Ovary (tissue), 10 donors: ENCODE measurements at places on chromosomes 1 and 21.

DNA sequence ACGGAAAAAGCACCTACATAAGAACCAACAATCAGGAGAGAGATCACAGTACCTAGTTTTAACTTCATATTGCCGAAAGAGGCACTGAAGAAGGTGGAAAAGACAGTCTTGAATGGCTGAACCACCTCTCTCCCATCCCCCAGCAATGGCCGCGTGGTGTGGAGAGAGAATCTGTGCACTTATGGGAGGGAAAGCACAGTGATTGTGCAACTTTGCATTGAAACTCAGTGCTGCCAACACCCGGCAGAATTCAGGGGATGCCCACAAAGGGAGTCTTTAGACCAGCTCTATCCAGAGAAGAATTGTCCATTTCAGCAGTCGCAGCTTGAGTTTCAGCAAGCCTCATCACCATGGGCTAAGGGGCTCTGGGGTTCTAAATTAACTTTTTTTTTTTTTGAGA, 186.3 kb upstream of the USP25 start:
- no peak for DNase-seq

GRCh38 chr1:203476216-203476814, 709 bp downstream of the PRELP start:
- no peak for DNase-seq

- no peak for DNase-seq
Measured at GRCh38 chr1:172628401-172628800, 30.5 kb upstream of the FASLG start.

- no peak for DNase-seq
Measured at GRCh38 chr1:201088901-201089525, 23.2 kb downstream of the CACNA1S start.

DNA sequence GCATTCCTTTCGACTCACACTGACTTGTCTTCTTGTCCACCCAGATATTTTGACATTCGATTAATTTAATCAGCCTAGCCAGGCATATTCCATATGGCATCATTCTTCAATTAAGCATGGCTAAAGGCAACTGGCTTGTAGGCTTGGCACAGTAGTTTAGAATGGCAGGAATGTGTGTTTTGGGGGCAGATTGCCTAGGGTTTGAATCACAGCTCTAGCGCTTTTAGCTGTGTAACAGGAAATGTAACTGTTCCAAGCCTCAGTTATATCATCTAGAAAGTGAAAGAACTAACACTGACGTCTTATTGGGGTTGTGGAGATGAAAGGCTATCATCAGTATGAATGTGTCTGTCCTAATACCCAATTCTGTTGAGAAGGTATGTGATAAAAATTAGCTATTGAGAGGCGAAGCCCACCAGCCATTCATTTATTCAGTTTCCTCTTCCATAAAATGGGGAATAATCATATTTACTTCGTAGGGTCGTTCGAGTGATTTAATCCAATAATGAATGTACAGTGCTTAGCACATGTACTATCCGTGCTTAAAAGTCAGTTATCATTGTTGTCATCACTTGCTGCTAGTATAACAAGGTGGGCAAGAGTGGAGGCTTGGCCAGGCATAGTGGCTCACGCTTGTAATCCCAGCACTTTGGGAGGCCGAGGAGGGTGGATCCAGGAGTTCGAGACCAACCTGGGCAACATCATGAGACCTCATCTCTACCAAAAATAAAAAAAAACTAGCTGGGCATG, 41.6 kb upstream of the GRHL3 start:
- DNase-seq, result no peak

DNA sequence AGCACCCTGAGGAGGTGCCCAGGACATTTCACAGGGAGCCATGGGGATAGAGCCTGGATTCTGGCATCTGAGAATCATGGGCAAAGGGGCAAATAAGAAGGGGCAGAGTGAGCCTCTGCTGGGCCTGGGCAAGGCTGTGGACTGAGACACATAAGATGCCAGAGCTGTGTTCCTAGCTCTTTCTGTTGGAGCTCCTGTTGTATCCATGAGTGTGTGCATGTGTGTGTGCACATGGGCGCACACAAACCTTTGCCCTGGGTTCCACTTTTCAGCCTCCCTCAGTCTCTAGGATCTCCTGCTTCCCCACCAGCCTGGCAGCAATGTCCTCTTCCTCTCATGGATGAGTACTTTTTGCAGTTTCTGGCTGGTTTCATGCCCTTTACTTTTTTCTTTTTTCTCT, 44.0 kb downstream of the ATF3 start:
- DNase-seq, result no peak

- no peak for DNase-seq
Measured at GRCh38 chr1:15042866-15043265, 110.7 kb upstream of the TMEM51 start.

- DNase-seq, result no peak
Measured at GRCh38 chr1:165114022-165114888, 242.3 kb downstream of the LMX1A start.

DNA sequence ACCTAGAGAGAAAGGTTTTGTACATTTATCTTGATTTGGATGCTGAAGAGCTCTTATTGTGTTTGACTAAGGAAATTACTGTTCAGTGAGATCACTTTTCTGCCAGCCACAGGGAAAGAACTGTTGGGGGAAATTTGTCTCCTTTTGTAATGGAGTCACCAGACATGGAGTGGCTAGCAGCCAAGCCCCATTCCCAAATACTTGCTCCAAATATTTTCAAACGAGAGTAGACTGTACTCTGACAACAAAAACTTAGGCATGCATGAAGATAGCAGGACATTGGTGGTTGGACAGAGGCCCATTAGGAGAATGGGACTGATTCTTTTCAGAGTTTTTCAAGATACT, 21.1 kb downstream of the IPO9 start:
- peak; percentile 54 for DNase-seq

- DNase-seq, result no peak
Measured at GRCh38 chr21:34617753-34618339, 2.9 kb upstream of the RCAN1 start.

GRCh38 chr1:30322859-30323257, 400.5 kb downstream of the MATN1 start:
- DNase-seq, result no peak

DNA sequence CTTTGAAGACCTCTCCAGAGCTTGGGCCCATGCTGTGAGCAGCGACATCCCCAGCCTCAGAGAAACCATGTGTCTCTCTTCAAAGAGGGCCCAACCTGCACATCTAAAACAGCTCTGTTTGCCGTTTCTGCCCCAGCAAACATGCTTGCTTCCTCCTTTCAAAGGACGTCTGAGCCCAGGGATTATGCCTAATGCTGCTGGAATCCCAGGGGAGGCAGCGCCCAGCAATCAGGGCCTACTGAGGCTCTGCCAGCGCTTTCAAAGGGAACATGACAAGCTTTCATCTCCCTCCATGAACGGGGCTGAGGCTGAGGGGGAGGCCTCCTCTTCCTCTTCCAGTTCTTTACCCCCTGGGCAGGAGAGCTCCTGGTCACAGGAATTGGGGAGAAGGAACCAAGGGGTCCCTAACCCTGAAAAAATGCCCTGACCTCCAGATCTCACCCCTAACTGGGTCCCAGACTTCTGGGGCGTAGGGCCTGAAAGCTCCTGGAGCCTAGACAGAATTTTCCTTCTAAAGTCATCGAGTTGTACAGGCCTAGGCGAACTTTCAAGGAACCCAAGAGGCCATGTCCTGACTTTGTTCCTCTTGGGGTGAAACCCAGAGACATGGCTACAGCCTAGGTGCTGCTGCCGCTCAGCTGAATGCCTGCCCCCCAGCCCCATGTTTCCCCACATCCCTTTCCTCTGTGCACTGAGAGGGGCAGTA, 13.4 kb upstream of the ASCL5 start:
- no peak for DNase-seq

- no peak for DNase-seq
Measured at GRCh38 chr1:214843281-214843680, 239.3 kb upstream of the KCNK2 start.

GRCh38 chr1:201112173-201112731, at the start of gene CACNA1S:
TSS of gene CACNA1S (minus strand) at chr1:201112426. CDS start at chr1:201112339, 87 bp downstream.
- DNase-seq, result no peak

DNA sequence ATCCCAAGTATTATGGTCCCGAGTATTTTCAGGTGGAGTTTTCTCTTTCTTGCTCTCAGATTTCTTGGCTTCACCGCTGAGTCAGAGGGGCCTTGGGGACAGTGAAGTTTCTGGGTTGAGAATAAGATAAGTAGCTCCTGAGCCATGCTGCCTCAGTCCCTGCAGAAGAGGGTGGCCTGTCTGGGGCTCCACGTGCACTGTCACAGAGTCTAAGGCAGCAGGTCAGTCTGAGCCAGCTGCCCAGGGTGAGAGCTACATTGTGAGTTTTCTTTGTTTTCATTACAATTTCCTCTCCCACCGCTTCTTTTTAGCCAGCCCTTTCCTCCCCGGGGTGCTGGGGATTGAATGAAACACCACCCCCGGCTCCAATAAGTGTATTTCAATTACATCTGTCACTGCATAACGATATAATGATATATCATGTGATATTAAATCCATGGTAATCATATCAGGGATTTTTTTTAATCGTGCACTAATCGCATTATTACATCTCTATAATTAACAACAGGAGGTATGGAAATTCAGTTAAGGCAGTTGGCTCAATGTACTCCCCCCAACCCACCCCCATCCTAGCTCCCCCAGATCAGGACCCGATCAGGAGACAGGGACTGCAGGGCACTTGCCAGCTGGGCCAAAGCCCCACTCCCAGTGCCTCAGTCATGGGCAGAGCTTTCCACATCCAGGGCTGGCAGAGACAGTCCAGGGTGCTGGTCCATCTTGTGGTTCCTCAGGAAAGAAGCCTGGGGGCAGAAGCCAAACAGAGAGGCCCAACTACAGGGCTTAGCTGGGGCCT, 43.7 kb downstream of the DMAP1 start:
- no peak for DNase-seq

- DNase-seq, result no peak
Measured at GRCh38 chr1:245201827-245202226, 47.0 kb downstream of the KIF26B start.

- DNase-seq, result no peak
Measured at GRCh38 chr1:28127617-28128257, 39.3 kb upstream of the EYA3 start.

DNA sequence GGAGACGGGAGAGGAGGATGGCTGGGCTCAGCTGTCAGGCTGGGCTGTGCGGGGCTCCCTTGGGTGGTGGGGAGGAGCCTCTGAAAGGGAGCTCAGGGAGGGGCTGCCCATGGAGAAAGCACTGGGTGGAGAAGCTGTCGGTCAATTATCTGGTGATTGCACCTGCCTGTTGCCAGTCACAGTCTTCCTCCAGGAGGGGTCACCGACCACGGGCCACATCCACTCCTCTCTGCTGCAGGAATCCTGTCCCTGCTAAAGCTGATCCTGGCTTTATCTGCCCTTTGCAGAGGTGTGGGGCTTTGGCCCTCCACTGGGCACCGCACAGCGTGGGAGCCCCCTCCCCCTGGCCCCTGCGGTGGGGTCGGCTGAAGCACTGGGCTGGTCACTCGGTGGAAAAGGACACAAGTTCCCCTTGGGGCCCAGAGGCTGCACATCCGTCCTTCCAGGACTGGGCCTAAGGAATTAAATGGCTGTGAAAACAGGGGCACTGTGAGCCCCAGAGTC, 21.8 kb upstream of the COL18A1 start:
- peak; percentile 22 for DNase-seq

DNA sequence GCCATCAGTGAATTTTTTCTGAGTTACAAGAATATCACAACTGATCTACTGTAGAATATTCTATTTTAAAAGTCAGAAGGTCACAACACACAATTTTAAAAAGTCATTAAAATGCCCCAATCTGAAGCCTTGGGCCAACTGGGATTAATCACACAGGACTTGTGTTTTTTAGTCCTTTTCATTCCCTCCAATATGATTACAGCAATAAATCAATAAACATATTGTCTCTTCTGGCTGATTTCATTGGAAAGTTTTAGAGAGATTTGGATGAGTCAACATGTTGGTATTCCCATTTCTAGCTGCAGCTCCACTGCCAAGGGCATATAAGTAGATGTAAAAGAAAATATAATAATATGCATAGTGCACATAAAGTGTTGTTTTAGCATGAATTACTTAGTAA, 85.8 kb downstream of the NIBAN1 start:
- no peak for DNase-seq

- DNase-seq, result no peak
Measured at GRCh38 chr1:221998781-221999180, 256.9 kb upstream of the DUSP10 start.

DNA sequence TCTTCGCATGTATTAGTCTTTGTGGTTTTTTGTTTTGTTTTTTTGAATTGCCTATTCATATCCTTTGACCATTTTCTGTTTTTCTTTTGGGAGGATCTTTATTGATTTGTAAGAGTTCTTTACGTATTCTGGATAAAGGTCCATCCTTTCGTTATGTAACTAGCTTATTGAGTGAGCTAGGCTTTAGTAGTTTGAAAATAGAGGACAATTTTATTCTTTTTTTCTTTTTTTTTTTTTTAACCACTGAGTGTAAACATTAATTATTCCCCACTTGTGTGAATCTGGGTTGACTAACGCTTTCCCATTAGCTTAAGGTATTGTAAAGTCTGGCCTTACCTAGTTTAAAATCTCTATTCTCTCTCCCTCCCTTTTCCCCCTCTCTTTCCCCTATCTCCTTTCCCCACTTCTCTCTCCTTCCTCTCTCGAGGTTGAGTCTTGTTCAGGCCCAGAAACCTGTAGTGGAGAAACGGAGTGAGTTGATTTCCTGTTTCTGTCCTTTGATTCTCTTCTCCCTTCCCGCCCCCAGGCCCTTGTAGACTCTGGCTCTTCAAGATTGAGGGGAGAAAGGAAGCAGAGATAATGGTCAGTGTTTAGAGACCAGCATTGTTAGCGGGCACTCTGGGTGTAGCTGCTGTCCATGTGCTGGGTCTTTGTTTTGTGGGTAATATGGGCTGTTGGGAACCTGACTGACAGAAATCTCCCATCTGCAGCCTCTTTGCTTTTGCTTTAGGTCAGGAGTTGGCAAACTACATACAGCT, 1.5 kb downstream of the MORC3 start:
- no peak for DNase-seq

DNA sequence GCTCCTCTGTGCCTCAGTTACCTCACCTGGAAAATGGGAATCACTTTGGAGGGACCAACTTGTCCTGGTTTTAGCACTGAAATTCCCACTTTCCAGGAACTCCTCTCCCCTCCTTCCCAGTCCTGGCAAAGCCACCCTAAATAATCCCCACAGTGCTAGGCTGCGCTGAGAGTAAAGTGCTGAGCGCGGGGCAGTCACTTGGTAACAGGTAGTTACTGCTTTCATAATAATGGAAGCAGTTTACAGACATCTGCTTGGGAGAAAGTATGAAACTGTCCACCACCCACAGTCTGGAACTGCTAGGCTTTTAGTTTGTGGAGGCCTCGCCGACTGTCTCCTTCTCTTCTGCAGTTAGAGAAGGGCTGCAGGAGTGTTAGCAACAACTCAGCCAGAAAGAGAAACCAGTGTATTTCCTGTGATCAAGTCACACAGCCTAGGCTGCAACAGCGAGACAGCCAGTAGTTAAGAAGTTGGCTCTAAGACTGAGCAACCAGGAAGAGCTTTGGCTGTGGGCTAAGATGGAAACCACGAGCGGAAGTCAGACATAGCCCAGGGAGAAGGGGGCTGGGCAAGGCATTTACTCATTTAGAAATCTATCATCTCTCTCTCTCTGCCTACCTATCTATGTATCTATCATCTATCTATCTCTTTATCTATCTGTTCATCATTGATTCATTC, 30.8 kb upstream of the ABCG1 start:
- no peak for DNase-seq

GRCh38 chr1:232610192-232610901, 19.6 kb downstream of the SIPA1L2 start:
- no peak for DNase-seq

GRCh38 chr1:5690291-5690690, 301.9 kb downstream of the NPHP4 start:
- DNase-seq, result no peak

GRCh38 chr1:5949085-5949760, 43.0 kb downstream of the NPHP4 start:
- peak; percentile 4 for DNase-seq
